ENCODE measurements at places on chromosomes 16 and 17.
A peak's percentile ranks its signal among the peaks of the same experiment; 100 is the strongest.

DNA sequence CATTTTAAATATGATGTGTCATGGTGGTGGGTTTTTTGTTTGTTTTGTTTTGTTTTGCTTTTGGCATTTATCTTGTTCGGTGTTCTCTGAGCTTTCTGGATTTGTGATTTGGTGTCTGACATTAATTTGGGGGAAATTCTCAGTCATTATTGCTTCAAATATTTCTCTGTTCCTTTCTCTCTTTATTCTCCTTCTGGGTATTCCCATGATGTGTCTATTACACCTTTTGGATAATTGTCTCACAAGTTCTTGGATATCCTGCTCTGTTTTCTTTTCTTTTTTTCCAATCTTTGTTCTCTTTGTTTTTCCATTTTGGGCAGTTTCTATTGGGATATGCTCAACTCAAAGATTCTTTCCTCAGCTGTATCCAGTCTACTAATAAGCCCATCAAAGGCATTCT is 88.5 kb downstream of the MARCHF10 start:
- no peak for DNase-seq

GRCh38 chr16:2775765-2776499 is 1.1 kb downstream of the ELOB start:
- DNase-seq = no peak

DNA sequence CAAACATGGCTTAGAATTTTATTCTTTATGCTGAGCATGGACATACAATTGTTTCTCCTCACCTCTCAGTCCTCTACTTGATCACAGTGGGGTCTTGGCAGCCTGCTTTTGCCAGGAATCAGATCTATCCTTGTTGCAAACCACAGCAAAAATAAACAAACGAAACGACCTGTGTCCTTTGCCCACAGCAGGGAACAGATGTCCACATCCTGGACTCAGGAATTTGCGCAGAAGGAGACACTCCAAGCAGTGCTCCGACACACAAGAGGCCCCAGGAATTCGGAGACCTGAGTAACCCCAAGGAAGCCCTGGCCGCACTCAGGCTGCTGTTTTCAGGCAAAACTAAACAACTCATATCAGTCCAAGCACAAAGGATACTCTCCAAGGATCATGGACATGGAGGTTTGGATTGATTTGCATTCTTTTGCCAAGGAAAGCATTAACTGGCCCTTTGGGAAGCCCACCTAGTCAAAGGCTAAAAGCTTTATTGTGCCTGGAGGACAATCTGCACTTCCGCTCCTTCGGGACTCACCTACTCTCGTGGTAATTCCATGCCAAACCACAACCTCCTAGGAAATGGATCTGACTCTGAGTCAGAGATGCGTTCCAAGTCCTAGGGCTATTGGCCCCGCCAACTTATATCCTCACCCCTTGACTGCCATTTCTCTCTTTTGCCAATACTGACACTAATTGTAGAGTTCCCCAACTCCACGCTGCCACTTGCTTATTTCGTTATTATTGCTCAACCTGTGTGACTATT is 271.1 kb upstream of the CDH11 start:
- DNase-seq = no peak

DNA sequence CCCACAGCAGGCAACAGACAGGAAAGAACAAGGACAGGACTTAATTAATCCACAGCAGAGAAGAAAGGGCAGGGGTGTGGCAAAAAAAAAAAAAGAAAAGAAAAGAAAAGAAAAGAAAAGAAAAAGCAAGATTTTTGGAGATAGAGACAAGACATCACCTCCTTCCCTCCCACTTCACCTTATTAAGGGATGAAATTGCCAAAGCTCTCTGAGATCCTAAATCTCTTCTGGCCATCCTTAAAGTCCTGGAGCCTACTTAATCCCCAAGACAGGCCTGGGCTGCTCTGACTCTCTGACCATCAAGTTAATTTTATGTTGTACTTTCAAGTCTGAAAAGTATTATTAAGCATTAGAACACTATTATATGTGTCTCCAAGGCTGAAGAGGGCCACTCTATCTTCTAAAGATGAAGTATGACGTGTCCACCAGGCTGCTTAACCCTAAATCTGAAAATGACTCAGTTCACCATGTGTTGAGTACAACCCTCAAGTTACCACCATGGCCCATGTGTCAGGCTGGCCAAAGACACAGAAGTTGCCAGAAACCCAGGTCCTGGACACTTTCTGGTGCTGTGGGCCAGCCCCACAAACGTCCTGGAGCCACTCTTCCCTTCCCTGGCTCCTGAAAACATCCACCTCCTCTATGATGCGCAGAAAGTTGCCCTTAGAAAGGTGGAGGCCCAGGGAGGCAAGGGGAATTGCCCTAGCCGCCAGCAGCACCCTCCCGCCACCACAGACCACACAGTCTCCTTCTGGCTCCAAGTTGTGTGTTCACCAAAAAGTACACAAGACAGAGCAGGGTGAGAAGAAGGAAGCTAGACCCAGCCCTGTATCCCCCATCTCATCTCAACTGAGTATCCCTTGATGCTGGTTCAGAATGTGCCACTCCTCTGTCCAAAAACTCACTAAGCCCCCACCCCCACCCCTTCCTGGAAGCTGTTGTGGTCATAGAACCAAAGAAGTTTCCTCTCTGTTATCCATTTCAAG is 2.7 kb downstream of the SOCS1 start:
- peak; percentile 86 for DNase-seq

DNA sequence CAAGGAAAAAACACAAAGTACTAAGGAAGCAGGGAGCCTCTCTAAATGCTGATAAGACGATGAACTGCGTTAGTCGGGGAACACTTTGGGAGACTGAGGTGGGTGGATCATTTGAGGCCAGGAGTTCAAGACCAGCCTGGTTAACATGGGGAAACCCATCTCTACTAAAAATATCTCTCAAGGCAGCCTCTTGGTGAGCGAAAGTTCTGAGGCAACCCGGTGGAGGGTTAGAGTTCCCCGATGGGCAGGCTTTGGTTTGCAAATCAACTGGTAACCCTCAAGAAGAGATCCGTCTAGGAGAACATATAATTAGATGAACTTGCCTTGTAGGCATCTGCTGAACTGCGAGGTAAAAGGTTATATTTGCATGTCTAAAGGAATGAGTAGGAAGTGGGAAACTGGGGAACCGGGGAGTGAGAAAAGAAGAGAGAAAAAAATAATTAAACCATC is 44.6 kb downstream of the WSB1 start:
- no peak for DNase-seq

GRCh38 chr16:5042574-5043171 is 8.9 kb upstream of the NAGPA start:
- no peak for DNase-seq

DNA sequence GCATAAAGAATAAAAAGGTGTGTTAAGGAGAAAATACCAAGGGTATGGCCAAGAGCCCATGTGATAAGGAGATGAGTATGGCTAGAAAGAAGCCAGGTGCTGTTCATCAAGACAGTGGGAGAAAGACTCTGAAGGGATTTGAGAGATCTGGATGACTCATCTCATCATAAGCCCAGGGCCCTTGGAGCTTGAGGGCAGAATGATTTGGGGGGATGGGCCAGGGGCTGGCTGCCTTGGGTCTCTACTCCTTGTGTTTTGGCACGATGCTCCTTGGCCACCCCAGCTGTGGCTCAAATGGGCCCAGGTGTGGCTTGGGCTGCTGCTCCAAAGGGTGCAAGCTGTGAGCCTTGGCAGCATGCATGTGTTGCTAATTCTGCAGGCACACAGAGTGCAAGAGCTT is 14.5 kb upstream of the TNFRSF13B start:
- peak; percentile 16 for DNase-seq

- DNase-seq = peak; percentile 32
Measured at GRCh38 chr16:11797957-11798299, 870 bp upstream of the ZC3H7A start.
